ENCODE measurements at places on chromosomes 6 and 20.

GRCh38 chr20:46688151-46689081 lies 828 bp downstream of the TP53RK start:
- no peak for DNase-seq

GRCh38 chr6:88050140-88050818 lies 2.6 kb downstream of the SPACA1 start:
- DNase-seq: no peak

- no peak for DNase-seq
Measured at GRCh38 chr6:115969930-115970273, 90.8 kb downstream of the FRK start.

DNA sequence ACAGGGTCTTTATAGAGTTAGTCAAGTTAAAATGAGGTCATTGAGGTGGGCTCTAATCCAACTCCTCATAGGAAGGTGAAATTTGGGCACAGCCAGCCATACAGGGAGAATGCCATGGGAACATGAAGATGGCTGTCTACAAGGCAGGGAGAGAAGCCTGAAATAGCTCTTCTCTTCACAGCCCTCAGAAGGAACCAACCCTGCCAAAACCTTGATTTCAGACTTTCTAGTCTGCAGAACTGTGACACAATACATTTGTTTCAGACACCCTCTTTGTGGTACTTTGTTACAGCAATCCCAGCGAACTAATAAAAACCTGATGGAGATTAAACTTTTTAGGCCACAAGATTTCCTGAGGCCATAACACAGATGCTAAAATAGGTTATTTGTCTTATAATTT lies 43.1 kb upstream of the HECA start:
- DNase-seq: no peak

DNA sequence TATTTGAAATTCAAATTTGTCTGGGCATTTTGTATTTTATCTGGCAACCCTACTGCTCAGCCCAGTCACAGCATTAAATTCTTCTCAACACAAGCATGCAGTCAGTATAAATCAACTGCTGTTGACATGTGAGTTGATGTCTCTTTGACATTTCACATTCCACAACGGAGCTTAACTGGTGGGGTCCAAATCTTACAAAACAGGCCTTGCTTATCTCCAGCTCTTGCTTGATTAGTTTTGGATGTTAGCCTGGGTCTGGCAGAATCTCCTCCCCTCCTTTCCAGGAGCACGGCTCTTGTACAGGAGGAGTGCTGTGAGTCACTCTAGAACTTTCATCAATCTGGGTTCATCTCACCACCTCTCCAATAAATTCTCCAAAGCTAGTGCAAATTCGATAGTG lies 80.8 kb upstream of the PHACTR1 start:
- no peak for DNase-seq

DNA sequence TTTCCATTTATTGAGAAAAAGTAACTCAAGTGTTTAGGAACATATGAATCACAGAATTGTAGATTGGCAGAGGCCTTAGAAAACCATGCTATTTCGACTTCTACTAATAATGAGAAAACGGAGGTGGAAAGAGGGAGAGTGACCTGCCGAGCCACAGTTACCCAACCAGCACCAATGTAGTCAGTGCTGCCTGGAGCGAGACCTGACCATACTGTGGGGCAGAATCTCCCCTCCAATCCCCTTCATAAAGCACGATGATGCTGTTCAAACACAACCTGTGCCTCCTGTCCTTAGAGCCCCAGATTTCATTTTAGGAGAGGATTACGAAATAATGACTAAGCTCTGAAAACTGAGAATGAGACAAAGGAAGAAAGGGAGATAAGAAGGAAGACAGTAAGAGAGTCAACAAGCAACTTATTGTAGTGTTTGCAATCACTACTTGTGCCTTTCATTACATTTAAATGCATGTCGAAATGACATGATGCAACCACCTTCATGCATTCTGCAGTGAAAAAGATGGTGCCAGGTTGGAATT lies 70.6 kb downstream of the ATXN1 start:
- DNase-seq: no peak

Data from stimulated activated CD8-positive, alpha-beta memory T cell treated with anti-CD3 and anti-CD28 coated beads, Interleukin-7, amount 100 ng/mL, for 1 hour (primary cell).